ENCODE measurements at places on chromosomes 2 and 18.
A peak's percentile ranks its signal among the peaks of the same experiment; 100 is the strongest.

DNA sequence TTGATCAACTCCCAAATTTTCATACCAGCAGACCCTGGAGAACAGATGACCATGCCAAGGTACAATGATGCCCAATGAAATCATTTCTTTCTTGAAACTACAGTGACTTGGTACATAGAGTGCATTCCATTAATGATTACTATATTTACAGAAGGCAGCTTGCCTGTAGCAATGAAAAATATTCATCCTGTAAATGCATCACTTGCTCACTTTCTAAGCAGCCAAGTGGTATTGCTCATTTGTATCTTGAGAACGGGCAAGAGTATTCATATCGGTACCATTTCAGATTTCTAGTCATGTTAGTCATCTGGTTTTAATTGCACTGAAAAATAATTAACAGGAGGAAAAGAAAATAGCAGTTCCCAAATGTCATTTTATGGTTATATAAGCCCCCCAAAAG is 59.6 kb downstream of the VIL1 start:
- DNase-seq = no peak

GRCh38 chr2:101823347-101823791 is 125.9 kb downstream of the MAP4K4 start:
- peak; percentile 81 for DNase-seq

GRCh38 chr18:58781627-58782194 is 83.0 kb upstream of the ZNF532 start:
- peak; percentile 73 for DNase-seq

DNA sequence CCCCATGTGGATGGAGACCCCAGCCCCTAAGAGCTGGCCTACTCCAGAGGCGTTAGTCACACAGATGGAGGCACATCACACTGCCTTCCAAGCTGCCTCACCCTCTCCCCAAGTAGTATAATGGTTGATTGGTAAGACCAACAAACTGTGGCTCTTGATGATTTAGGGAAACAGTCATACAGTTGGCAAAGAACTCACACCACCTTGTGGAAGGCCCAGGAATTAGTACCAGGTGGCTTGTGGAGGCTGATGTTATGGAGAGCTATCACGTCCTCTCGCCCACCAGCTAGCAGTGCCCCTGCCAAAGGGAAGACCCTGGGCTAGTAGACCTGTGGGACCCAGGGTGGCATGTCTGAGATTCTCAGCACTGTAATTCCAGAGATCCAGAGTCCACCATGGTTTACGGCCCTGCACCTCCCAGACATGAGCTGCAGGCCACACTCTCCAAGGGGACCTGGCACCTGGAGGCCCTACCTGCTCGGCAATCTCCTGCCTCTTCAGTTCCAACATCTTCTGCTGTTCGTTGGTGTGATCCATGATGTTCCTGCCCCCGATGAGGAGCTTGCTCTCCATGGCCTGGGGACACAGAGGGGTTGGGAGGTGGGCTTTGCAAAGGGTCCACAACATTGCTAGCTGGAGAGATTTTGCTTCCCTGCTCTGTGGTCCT is 26.3 kb downstream of the KIF3C start:
- DNase-seq = no peak
